ENCODE measurements at places on chromosomes 2 and 18.

- no peak for DNase-seq
These were observed 32.0 kb downstream of the SULT1C4 start for GRCh38 chr2:108409768-108410167.

- DNase-seq = no peak
These were observed 95.2 kb upstream of the FSIP2 start for GRCh38 chr2:185643434-185643833.

DNA sequence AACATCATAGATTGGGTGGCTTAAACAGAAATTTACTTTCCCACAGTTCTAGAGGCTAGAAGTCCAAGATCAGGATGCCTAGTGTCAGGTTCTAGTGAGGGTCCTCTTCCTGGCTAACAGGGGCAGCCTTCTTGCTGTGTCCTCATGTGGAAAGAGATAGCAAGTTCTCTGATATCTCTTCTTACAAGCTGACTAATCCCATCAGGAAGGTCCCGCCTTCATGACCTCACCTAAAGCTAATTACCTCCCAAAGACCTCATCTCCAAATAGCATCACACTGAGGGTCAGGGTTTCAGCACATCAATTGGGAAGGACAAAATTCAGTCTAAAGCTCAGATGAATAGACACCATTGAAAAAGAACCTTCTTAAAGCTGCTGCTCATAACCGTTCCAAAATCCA is 22.9 kb downstream of the ACVR1 start:
- no peak for DNase-seq

DNA sequence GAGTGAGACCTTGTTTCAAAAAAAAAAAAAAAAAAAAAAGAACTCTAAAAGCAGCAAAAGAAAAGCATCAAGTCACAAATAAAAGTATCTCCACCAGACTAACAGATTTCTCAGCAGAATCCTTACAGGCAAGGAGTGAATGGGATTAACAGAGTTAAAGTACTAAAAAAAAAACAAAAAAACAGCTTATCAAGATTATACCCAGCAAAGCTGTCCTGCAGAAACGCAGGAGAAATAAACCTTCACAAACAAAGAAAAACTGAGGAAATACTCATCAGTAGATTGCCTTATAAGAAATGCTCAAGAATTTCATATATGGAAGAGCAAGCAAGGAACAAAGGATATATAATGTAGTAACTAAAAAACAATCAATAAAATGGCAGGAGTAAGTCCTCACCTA is 35.6 kb downstream of the USP34 start:
- DNase-seq = no peak

DNA sequence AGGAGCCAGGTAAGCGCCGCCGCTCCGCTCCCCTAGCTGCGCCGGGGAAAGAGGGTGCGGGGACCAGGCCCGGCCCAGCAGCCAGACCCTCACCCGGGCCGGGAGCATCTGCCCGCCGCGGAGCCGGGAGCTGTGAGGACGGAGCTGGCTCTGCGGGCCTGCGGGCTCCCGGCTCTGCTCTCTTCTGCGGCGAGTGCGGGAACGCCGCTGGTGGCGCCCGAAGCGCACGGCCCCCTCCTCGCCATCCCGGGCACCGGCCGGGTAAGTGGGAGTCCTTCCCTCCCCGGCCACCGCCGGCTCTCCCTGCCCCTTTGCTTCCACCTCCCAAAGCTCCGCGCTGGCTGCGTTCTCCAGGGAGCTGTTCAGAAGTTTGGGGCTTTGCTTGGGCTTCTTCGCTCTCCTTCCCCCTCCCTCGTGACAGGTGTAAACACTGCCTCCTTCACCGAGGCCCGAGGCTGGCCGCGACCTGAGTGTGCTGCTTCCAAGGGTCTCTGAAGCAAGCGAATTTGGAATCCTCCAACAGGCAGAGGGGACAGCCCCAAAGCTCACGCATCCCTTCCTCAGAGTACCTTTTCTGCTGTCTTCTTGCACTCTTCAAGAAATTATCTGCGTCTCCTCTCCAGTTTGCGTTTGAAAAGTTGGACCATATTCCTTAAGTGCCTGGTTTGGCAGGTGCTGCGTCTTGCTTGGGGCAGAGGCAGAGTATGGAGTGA is 632 bp downstream of the AFTPH start:
- no peak for DNase-seq

GRCh38 chr2:66925128-66925527 is 472.0 kb upstream of the ETAA1 start:
- no peak for DNase-seq

DNA sequence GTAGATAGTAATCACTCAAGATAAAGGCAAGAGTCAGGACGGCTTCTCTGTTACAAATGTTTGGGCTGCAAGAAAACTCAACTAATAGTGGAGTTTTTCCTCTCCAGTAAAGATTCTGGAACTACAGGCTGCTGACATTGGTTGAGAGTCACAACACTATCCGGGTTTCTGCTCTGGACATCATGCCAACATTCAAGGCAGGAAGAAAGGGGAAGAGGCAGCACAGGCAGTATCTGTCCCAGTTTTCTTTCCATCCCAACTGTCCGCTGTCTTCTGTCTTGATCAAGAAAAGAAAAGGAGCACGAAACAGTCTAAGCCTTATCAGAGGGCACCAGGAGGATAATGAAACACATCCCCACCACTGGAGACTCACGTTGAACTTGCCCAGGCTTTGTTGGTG is 132.1 kb downstream of the MAIP1 start:
- peak; percentile 31 for DNase-seq

DNA sequence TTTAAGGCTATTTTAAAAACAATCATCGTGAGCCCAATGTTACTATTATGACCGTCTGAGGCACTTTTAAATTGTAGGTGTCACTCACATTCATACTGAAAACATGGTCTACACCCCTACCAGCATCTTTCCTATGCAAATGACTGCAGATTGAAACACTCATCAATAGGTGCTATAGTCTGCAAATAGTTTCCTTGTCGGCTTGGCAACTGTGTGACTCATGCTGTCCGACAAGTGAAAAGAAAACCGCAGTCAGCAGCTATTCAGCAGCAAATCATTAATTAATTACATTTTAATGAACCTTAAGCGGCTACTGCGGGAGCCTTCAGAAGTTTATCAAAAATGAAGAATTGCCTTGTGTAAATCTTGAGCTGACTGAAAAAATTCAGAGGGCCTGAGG is 134.4 kb downstream of the FIGN start:
- no peak for DNase-seq

GRCh38 chr2:20421988-20422370 is 24.9 kb upstream of the RHOB start:
- peak; percentile 19 for DNase-seq

- DNase-seq = no peak
These were observed 40.5 kb upstream of the NABP1 start for GRCh38 chr2:191637182-191638078.

DNA sequence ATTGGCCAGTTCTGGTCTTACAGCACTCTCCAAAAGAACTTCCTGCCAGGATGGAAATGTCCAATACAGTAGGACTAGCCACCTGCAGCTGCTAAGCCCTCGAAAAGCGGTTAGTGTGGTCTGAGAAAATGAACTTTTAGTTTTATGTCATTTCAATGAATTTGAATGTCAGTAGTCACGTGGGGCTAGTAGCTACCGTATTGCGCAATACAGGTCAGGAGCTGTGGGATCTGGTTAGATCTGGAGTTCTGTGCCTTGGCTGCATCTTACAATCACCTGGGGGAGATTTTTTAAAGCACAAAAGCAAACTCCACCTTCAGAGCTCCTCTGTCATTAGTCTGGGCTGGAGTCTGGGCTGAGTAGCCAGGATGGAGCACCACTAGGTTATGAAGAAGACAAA is 35.9 kb downstream of the C1QL2 start:
- DNase-seq = no peak

DNA sequence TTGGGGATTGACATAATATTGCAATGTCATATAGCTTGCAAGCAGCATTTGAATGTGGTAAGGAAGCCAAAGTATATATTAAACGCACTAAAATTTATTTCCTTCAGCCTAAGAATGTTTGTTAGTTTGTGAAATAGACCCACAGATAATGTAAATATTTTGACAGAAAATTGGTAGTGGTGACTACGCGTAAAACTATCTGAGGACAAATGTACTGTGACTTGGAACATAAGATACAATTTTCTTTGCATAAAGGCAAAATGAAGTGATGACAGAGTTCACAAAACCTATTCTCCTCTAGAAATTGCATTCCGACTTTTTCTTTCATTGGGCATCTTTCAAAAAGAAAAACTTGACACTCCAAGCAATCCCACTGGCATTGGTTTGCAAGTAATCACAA is 411.1 kb upstream of the LRATD1 start:
- DNase-seq = no peak

DNA sequence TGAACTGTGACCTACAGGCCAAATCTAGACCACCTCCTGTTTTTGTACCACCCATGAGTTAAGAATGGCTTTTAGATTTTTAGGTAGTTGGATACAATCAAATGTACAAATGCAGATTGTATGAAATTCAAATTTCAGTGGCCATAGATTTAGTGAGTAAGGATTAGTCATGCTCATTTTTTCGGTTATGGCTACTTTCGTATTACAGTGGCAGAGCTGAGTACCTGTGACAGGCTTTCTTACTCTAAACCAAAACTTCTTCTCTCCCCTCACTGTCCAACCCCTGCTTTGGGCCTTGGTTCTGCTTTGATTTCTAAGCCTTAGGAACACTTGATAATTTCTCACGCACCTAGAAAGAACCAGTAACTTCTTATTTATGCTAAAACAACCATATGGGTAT is 82.1 kb downstream of the CDC42EP3 start:
- DNase-seq = no peak

- DNase-seq = no peak
These were observed 259.0 kb downstream of the ZNF385B start for GRCh38 chr2:179602452-179602851.

DNA sequence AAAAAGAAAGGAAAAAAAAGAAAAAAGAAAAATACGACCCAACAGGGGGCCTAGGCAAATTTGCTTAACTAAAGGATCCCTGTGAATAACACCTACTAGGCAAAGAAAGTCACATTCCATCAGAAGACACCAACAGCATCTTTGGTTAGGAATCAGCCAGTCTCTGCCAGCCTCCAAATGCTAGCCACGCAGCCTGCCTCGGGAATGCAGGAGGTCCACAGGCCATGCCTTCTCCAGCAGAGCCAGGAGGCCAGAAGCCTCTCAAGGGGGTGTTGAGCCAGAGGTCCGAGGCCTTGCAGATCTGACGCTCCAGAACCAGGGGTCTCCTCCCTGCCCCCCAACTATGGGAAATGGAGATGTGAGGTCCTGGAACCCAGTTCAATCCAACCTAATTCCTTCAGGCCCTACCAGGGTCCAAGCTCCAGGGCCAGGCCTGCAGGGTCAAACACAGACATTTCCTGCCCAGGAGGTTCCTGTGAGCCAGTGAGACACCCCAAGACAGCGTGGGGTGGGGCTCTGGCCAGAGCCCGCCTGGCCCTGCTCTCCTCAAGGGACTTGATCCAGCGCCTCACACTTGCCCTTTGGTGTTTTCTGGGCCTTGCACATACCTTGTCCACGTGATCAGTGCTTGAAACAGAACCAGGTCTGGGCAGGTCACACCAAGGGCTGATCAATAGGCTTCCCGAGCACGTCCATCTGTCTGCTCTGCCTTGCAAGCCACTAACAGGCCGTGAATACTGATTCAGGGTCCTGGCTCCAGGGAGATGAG is 289.6 kb upstream of the ID2 start:
- DNase-seq = no peak

DNA sequence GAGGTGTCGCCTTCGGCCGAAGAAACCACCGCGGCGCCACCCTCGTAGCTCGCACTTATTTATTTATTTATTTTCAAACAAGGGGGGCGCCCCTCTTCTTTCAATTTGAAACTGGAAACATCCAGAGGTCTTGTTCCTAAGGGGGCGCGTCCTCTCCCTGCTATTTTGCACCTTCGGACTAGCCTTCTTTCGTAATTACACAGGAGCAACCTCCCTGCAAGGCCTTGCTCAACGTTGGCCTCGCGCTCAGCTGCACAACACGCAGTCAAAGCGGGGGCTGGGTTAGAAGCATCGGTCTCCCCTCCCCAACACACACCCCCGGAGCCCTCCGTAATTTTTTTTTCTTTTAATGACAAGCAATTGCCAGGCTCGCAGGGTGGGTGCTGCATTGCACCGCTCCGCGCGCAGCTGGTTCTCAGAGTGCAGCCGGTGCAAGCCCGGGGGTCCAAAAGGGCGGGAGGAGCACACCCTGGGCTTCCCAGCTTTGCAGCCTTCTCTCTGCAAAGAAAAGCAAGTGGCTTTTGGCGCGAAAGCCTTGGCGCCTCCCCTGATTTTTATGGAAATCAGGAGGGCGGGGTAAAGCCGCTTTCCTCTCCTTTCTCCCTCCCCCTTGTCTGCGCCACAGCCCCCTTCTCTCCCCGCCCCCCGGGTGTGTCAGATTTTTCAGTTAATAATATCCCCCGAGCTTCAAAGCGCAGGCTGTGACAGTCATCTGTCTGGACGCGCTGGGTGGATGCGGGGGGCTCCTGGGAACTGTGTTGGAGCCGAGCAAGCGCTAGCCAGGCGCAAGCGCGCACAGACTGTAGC is at the start of gene MYCN:
MYCN (plus strand) TSS at position 697 of the 807 bp plus-strand sequence. CDS start 1,515 bp downstream, outside the sequence.
- no peak for DNase-seq

DNA sequence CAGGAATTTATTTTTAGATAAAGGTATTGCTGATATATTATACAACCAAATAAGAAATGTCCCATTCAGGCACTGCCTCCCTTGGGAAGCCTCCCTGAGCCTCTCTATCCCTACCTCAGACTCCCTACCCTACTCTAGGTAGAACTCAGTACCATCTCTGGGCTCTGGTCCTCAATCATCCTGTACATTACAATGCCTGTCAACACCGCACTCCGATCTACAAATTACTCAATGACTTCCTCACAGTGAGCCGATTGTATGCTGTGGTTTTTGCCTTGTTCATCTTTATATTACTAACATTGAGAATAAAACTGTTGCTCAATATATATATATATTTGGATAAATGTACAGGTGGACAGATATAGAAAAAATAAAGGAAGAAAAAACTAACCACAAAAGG is 207.5 kb downstream of the STK39 start:
- no peak for DNase-seq

DNA sequence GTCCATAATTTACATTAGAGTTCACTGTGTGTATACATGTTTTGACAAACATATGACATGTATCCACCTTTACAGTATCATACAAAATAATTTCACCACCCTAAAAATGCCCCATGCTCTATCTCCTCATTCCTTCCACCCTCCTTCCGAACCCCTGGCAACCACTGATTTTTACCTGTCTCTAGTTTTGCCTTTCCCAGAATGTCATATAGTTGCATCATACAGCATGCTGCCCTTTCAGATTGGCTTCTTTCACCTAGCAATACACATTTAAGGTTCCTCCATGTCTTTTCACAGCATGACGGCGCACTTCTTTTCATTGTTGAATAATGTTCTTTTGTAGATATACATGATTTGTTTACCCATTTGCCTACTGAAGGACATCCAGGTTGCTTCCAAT is 10.4 kb downstream of the LRPPRC start:
- DNase-seq = no peak

GRCh38 chr2:31244101-31244500 is 10.1 kb downstream of the EHD3 start:
- DNase-seq = no peak

GRCh38 chr2:13539296-13539695 is 822.6 kb downstream of the TRIB2 start:
- no peak for DNase-seq
